Body of pancreas (tissue), 4 donors: ENCODE measurements at places on chromosomes 4 and X.

DNA sequence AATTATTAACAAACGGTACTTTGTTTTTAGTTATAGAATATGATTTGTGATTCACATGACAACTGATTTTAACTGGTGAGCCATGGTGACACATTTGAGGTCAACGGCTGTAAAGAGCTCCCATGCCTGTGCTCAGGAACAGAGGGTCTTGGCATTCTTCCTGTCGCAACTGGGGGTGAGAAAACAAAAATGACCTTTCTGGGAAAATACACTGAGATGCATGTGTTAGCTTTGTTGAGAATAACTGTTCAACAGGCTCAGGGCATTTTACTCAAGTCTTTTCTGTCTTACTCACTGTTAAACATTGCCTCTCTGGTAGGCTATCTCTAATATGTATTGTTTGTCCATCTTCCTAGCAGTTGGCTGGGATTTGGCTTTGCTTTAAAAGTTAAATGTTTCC, 57.1 kb upstream of the HPGD start:
- DNase-seq: no peak

GRCh38 chr4:183936574-183937345, 31.7 kb downstream of the STOX2 start:
- no peak for DNase-seq

DNA sequence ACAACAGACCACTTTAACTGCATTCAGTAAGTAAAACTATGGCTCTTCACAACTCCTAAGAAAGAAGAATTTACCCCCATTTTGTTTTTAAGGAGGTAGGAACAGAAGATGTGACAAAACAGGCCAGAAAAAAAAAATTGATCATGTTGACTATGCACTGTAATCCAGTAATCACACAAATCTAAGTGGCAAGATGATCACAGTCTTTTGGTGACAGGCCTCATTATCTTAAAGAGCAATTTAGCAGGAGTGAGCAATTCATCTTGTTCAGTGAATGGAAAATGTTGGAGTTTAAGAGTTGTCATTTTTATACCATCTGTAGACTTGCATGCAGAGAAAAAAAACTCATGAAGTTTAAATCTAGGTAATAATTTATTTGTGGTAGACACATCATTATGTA, 115.1 kb downstream of the SLC39A8 start:
- DNase-seq: no peak

GRCh38 chrX:148069759-148070503, 88.8 kb downstream of the FMR1NB start:
- DNase-seq: no peak

GRCh38 chrX:129836827-129837226, 6.9 kb downstream of the ZDHHC9 start:
- DNase-seq: no peak

GRCh38 chr4:28146191-28146590, 1285.5 kb downstream of the STIM2 start:
- no peak for DNase-seq

GRCh38 chr4:85808104-85808503, 333.2 kb downstream of the ARHGAP24 start:
- no peak for DNase-seq

DNA sequence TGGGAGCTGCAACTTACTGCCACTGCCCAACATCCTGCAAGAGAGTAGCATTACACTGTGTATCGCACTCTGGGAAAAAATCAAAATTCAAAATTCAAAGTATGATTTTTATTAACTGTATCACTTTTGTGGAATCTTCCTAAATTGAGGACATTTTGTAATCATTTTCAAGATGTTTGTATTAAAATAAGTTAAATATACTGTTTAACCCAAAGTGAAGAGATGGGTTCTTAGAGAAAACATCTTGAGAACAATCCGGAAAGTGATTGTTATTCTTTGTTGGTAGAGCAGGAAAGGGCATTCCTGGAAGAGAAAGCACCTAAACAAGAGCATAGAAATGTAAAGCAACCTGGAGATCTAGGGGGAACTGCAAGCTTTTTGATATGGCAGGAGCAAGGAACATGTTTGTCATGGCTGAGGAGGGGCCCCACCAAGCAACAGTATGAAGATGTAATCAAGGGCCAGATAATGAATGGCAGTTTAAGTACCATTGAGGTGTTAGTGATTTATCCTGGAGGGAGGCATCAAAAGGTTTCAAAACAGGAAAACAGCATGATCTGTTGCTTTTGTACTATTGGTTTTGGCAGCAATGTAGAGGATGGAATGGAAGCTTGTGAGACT, 14.1 kb upstream of the SEC24D start:
- no peak for DNase-seq

DNA sequence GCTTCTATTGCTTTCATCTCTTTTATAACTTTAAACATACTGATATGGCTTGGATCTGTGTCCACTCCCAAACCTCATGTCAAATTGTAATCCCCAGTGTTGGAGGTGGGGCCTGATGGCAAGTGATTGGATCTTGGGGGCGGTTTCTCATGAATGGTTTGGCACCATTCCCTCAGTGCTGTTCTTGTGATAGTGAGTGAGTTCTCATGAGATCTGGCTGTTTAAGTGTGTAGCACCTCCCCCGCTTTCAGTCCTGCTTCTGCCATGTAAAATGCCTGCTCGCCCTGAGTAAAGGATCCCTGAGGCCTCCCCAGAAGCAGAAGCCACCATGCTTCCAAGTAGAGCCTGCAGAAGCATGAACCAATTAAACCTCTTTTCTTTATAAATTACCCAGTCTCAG, 17.7 kb downstream of the MND1 start:
- no peak for DNase-seq

DNA sequence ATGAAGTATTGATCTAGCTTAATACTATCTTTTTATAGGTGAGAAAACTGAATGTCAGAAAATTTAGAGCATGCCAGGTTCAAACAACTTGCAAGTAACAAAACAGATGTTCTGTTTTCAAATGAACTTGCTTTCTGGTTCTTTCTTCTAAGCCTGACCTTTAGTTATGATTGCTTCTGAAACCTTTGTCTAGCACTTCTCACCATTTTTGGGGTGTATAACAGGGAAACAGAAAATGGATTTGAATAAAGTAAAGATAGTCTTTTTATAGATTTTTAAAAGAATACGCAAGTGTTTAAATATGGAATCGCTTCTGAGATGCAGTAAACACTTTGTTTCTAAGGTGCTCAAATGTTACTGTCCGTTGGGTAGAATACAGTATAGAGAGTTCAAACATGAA, 687.2 kb upstream of the CPEB2 start:
- DNase-seq: no peak

GRCh38 chr4:60389633-60390032, 810.5 kb upstream of the ADGRL3 start:
- DNase-seq: no peak

DNA sequence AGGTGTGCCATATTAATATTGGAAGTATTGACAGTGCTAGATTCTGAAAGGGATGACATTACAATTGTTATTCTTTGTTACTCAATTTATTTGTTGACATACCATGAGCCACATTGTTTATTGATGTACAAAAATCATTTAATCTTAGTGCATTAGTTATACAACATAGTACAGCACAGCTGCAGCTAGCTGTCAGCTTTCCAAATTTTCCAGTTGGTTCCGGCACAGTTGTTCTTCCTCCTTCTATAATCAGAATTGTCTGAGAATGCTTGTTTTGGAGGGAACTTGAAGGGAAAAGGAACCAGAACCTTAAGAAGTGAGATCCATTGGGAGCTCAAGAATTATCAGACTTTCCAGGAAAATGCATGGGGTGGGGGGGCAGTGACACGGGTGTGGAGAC, 281.4 kb downstream of the ZIC3 start:
- no peak for DNase-seq

DNA sequence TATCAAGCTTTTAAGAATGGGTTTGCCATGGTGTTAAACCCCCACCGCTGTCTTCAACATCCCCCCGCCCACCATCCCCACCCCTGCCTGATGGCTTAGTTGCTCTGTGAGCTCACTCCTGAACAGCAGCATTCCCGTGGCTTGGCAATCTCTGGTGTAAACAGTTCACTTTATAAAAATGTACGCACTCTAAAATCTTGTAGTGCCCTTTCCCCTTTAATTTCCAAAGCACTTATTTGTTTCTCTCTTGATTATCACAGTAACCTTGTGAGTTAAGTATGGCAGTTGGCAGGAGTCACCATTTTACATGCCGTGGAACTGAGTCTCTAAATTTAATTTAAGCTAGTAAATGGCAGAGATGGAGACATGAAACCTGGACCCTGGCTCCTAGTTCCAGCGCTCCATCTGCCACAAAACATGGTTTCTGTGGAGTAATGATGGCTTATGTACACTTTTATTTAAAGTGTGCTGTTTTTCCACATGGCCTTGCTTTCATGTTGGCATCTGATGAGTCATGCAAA, 123.1 kb downstream of the AFF1 start:
- DNase-seq: no peak

DNA sequence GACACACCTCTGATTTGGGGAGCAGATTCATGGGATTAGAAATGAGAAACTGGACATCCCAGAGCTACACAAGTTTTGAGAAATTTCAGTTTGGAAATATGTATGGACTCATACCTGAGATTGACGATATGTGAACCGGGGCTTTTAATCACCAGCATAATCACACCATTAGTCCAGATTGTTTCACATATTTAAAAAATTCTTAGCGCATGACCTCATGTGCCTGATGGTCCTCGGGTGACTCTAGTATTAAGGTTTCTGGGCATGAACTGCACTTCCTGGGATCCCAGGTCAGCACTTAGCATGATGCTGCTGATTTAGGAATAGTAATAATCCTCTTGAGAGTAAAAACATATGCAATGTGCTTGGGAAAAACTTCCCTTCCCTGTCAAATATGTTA, 91.9 kb upstream of the BCOR start:
- no peak for DNase-seq

DNA sequence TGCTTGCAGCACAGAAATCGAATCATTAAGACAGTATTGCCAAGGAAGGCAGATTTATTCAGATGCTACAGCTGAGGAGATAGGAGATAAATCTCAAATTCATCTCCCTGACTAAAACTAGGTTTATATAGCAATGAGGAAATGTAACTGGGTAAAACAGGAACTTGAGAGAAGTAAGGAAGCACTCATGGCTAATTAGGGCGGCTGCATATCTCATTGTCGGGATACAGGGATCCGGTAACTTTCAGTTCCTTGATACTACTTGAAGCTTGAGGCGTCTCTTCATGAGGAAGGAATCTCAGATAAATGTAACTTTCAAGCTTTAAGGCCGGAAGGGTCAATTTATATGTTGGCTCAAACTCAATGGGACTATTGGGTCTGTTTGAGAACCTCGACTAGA, 129.2 kb upstream of the WDR1 start:
- DNase-seq: no peak

DNA sequence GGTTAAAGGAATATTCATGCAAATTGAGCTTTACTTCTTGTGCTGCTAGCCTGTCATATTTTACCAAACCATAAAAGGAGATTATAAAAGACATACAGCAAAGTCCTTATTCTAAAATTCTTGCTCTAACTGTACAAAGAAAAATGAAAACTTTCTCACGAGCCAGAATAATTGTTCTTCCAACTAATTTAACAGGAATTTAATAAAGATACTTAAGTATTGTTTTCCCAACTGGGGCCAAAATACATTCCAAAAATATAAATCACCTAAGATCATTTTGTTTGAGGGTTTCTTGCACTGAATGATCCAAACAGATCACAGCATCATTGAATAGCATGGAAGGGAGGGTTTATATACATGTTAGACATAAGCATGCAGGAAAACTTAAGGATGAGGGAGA, 127.1 kb upstream of the PCDH18 start:
- DNase-seq: no peak

DNA sequence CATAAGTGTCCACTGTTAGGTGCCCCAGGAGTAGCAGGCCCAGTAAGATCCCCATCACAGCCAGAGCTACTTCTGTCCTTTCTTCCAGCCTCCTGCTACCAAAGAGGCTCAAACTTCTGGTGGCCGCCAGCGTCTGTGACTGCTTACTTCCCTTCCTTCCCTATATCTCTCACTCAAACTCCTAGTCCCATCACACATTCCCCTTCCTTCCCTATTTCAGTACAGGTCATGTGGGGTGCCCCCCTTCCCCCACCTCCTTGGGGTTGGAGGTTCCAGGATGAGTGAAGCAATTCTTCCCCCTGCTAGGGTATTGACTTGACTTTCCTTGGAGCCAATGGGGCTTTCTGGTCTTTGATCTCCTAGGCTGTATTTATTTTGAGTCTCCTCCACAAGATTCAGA, at the start of gene VSIG4:
VSIG4 (minus strand) TSS at position 137 of the 400 bp plus-strand sequence; CDS start at position 55, 82 bp downstream.
- no peak for DNase-seq

GRCh38 chrX:16185725-16186136, 18.4 kb downstream of the MAGEB17 start:
- no peak for DNase-seq

DNA sequence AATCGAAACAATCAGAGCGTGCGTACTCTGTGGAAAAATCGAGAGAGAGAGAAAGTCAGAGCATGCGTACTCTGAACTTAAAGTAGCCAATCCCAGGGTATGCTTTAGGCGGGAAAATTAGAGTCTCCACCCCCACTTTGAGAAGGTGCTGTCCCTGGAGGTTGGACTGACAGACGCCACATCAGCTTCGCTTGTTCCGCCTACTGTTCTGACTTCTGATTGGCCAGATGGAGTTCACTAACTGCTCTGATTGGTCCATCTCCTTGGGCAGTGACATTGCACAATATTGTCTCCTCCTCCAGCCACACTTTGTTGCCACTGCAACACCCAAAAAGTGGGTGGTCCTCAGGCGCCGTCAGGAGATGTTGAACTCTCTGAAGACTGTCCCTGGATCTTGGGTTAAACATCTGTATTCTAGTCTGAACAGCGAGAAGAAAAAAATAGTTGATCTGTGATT, at the start of gene SSX5:
SSX5 (minus strand) TSS at position 51 of the 457 bp plus-strand sequence. CDS start 1,437 bp downstream, outside the sequence.
- DNase-seq: no peak

DNA sequence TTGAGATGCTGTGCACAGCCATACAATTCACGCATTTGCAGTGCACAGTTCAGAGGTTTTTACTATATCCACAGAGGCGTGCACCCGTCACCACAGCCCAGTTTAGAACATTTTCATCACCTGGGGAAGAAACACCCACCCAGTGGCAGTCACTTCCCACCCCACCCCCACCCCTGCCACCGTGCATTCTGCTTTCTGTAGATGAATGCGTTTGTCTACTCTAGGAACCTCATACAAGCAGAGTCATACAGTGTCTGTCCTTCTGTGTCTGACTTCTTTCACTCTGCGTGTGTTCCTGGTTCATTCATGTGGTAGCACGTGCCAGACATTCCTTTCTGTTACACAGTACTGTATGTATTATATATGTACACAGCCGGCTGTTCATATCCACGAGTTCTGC, 122.8 kb downstream of the TBL1X start:
- no peak for DNase-seq

DNA sequence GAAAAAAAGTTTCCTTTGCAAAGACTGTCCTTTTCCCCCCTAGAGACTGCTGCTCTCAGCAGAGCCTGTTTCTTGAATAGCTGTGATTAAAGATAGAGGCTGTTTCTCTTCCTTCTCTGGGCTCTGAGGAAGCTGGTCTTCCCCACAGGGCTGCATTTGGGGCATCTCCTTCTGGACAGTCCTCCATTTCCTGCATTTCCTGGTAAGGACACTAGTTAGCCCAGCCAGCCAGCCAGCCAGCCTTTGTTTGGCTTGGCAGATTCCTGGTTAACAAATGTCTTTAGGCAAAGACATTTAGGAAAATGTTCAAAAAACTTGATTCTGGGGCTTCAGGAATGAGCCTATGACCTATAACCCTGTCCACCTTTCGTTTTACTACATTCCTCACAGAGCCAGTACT, 34.0 kb upstream of the PLAC1 start:
- DNase-seq: no peak

- peak; percentile 2 for DNase-seq
Measured at GRCh38 chrX:153645921-153646488, 998 bp upstream of the DUSP9 start.

- no peak for DNase-seq
Measured at GRCh38 chrX:31500921-31501320, 429.1 kb upstream of the FTHL17 start.
